ENCODE measurements at places on chromosomes 13 and 19.

DNA sequence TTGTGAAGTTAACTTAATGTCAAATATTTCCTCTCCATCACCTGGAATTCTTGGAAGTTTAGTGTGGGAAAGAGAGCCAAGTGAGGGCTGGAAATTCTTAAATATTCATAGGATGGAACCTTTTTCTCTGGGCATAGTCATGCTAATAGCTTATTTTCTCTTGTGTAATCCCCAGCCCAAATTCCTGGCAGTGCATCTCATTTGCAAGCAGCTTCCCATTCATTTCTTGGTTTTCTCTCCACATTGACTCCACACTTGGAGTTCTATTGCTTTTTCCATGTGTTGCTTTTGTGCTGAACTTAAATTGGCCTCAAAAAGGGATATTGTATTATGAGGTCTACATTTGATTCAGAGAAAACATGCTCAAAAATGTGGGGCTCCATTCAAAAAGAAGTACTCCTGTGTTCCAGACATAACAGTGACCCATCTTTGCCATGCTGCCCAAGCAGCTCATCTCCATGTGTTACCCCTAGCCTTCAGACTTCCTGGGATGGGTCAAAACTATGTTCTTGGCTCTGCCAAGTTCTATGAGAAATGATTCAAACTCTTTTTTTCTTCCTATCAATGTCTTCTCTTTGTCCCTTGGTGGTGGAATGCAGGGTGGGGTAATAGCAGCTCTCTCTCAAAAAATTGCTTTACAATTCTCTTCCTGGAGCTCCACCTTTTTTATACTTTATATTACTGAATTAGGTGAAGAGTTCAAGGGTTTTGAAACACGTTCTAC, 2471.5 kb downstream of the PCDH9 start:
- DNase-seq, result no peak

DNA sequence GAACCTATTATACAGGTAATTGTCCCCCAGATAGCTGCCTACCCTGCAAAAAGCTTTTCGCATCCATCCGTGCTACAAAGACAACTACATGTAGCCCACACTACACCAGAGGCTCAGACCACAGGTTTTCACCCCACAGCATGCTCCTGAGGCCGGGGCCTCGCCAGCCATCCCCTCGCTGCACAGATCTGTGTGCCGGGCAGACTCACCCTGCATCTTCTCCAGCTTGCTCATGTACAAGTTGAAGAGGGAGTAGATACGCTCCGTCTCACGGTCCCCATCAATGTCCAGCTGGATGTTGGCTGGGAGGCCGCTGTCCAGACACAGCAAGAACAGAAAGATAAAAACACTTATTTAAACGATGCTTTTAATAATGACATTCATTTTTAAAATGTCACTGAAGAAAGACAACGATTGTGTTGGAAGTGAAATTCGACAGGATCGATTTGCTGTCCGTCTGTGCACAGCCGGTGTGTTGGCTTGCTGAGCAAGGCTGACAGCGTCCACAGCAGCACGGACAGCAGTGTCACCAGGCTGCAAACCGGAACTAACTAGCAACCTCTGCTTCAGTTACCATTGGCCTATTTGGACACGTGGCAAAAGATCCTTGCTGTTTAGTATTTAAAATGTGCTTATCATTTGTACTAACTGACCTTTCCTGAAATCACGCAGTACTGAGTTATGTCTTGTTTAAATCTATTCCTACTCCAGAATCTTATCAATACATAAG, 18.6 kb upstream of the C13orf46 start:
- no peak for DNase-seq

- DNase-seq, result no peak
Measured at GRCh38 chr19:13430790-13431582, 75.3 kb downstream of the CACNA1A start.

DNA sequence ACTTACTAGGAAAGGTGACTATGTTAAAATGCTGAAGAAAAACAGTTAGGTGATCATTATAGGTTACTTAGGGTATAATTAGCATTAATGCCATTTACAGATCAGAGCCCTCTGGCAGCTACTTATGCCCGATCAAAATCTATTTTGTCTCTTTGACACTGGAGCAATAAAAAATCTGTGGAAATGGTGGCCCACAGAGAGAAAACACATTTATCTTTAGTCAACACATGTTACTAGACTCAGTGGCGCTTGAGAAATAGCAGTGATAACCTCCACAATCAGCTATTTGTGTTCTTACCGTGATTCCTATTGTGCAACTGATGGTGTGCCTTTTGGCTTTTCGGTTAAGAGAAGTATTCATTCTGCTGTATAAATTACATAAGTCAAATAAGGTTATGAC, 1519.6 kb downstream of the PCDH9 start:
- no peak for DNase-seq

GRCh38 chr13:94972262-94972661, 259.9 kb upstream of the SOX21 start:
- DNase-seq, result no peak

GRCh38 chr13:92821324-92821723, 405.3 kb upstream of the GPC6 start:
- DNase-seq, result no peak
